Stimulated activated CD4-positive, alpha-beta T cell treated with anti-CD3 and anti-CD28 coated beads, Interleukin-12 subunit alpha, Interleukin-12 subunit beta, amount 100 ng/mL, for 24 hours (primary cell): ENCODE measurements at places on chromosomes 7 and 10.

DNA sequence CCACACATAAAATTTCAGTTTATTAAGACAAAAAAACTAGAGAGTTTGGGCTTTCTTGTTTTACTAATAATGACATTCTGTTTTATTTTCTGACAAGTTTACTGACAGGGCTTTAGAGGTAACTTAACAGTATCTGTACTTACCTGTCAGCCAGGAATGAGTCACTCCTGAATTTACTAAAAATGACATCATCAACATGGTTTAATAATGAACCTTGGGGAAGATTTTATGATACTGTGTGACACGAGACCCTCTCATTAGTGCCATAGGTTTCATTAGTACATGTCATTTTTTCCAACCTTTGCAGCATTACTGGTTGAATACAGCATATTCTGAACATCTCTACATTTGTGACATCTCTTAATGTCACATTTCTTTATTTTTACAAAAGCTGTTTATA lies 131.1 kb downstream of the KCND2 start:
- DNase-seq: no peak

DNA sequence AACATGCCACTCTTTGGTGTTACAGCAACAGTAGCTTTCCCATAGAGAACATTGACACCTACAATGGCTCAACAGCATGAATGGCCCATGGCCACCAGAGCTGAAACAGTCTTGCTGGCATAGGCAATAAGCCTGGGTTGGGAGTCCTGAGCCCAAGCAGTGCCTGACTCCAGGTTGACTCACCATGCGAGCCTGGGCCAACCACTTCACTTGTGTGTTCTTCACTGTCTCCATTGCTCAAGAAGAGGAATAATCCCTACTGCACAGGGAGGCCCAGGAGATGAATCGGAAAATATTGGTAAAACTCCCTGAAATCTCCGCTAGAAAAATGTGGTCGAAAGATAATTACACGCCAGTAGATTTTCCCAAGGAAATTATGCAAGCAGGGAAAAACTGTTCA lies 89.2 kb upstream of the INHBA start:
- no peak for DNase-seq

DNA sequence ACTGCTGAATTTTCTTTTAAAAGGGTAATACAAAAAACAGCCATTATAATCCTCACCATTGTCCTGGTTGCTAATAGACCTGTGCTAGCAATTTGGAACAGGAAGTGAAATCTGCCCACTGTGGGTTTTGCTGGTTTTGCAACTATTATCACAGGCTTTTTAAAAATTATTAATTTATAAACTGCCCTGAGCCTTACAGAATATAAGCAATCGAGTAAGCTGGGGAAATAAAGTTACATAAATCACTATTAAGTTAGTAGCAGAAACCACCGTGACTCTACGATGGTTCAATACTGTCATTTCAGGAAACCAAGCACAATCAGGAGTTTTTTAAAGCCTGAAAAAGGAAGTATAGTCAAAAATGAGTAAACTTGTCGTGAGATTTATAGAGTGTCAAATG lies 62.3 kb downstream of the TMEM26 start:
- DNase-seq: no peak

DNA sequence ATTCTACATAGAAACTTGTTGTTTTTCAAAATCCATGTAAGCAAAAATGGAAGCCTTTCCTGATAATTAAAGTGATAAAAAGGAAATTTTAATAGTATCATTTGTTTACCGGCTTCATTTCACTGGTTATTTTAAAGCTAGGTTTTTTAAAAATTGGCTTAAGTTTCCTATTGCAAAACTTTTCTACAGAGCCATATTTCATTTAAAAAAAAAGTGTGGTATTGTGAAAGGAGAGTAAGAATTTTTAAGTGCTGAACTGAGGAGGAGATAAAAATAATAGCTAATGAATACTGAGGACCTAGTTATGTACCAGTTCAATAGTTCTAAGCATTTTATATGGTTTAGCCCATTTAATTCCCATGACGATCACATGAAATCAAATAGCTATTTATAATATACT lies 172.2 kb upstream of the COL1A2 start:
- no peak for DNase-seq

DNA sequence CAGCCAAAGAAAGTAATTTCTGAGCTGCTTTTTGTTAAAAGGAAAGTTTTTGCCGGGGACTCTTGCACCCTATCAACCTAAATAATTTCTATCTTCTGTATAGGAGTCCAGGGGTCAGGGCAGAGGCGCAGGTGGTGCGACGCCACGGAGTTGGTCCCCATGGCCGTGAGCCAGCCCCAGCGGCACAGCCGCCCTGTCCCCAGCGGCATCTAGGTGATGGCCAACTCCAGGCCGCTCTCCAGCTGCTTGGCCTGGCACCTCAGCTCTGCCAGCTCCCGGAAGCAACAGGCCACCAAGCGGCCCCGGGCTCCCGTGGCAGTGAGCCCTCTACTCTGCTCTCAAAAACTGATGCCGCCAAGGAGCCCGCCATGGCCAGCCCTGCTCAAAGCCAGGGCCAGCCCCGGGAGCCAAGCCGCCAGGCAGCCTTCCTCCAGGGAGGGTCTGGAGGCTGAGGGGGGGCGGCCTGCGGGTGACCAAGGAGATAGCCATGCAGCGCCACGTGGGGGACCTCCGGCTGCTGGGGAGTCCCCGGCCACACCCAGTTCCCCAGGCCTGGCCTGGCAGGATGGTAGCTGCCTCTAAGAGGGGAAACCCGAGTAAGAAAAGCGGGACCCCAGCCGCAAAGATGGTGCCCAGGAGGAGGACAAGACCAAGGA lies 22.8 kb upstream of the LANCL2 start:
- DNase-seq: no peak

GRCh38 chr7:90194911-90195809 lies 16.4 kb upstream of the STEAP2 start:
- DNase-seq: no peak

DNA sequence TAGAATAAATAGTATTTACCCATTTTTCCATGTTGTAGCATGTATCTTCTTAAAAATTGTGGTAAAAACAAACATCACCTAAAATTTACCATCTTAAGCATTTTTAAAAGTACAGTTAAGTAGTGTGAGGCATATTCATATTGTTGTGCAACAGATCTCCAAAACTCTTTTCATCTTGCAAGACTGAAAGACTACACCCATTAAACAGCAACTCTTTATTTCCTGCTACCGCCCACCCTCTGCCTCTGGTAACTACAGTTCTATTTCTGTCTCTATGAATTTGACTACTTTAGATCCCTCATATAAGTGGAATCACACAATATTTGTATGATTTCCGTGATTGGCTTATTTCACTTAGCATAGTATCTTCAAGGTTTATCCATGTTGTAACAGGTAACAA lies 40.0 kb upstream of the AGBL3 start:
- no peak for DNase-seq

DNA sequence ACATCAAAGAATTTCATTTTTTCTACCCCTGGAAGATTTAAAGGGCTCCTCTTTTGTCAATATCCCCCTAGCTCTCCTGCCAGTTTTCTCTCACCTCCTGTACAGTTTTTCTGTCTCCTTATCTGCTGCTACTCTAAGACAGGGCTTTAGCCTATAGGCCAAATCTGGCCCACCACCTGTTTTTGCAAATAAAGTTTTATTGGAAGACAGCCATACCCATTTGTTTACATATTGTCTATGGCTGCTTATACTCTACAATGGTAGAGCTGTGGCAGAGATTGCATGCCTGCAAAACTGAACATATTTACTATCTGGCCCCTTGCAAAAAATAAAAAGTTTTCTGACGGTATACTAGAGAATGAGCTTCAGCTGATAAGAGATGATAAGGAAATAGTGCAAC lies 37.4 kb upstream of the GARS1 start:
- no peak for DNase-seq

GRCh38 chr7:1249731-1250130 lies 17.1 kb downstream of the UNCX start:
- DNase-seq: no peak

- DNase-seq: no peak
Measured at GRCh38 chr7:44377134-44377463, 51.7 kb upstream of the CAMK2B start.

GRCh38 chr7:2433713-2434550 lies 30.5 kb downstream of the CHST12 start:
- no peak for DNase-seq

- DNase-seq: no peak
Measured at GRCh38 chr7:77450054-77450453, 33.9 kb upstream of the GSAP start.

DNA sequence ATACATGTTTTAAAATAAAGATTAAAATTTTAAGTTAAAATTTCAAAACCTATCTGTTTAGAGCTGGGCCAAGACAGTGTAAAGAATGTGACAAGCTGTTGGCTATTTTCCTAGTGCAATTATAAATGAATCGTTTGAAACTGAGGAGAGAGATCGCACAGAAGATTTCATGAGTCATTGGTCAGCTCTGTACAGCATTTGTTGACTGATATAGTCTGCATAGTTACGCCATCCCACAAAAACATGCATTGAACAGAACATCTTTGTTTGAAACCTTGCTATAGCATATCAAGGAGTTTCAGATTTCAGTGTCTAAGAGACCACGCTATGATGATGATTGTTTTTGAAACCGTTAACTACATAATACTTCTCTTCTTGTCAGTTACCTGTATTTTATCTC lies 1.3 kb upstream of the C10orf67 start:
- DNase-seq: no peak

- DNase-seq: no peak
Measured at GRCh38 chr7:44322631-44323363, 2.6 kb downstream of the CAMK2B start.

DNA sequence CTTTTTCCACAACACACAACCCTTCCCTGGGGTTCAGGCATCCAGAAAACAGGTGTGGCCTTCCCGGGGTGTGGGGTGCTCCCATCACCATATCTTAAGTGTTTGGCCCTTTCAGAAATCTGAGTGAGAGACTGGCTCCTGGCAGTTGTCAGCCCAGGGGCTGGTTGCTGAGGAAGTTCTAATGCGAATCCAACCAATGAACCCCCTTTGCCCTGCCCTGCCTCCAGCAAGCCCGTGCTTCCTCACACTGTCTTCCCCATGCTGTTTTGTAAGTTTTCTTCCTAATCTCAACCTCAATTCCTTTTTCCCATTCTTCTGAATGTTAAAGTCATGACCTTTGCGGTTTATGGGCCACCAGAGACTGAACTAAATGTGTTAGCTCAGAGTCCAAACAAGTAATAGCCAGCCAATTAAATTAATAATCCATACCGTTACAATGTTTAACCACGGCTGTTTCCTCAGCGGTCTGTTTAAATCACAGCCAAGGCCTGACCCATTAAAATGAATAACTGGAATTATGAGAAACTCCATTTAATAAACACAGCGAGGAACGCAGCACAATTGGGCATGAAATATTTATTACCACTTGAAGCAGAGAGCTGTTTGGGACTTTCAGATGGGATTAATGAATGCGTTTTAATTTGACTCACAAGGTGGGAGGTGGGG lies 90.9 kb upstream of the TCF7L2 start:
- DNase-seq: no peak

GRCh38 chr10:11891776-11892486 lies 68.8 kb downstream of the PROSER2 start:
- no peak for DNase-seq

DNA sequence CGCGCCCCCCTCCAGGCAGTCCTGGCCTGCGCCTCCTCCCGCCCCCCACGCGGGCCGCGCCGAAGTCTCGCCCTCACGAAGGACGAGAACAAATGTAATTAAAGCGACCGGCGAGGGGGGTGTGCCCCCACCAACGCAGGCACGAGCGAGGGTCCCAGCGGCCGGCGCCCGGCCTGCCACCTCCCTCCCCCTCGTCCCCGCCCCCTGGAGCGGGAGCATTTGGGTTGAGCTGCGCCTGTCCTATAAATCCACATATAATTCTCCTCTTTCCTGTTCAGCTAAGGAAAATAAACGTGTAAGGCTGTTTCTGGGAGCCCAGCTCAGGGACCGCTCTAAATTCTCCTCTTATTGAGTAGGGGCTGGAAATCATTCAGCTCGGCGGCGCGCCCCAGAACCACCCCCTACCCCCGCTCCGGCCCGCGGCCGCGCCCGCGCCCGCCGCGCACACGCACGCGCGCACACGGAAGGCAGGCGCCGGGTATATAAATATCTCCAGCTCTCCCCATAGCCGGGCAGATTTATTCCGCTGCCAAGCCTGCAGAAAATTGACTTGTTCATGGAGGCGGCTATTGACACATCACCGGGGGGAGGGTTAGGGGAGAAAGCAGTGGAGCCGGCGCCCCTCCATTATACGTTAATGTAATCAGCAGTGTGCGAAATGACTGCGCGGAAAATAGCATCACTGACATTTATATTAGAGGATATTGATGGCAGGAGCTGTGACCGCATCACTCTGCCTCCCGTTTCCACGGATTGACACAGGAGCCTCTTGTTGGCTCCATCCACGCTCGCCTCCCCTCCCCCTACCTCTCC lies 61.6 kb upstream of the BTRC start:
- DNase-seq: no peak
